ENCODE measurements at places on chromosomes 11 and 22.

DNA sequence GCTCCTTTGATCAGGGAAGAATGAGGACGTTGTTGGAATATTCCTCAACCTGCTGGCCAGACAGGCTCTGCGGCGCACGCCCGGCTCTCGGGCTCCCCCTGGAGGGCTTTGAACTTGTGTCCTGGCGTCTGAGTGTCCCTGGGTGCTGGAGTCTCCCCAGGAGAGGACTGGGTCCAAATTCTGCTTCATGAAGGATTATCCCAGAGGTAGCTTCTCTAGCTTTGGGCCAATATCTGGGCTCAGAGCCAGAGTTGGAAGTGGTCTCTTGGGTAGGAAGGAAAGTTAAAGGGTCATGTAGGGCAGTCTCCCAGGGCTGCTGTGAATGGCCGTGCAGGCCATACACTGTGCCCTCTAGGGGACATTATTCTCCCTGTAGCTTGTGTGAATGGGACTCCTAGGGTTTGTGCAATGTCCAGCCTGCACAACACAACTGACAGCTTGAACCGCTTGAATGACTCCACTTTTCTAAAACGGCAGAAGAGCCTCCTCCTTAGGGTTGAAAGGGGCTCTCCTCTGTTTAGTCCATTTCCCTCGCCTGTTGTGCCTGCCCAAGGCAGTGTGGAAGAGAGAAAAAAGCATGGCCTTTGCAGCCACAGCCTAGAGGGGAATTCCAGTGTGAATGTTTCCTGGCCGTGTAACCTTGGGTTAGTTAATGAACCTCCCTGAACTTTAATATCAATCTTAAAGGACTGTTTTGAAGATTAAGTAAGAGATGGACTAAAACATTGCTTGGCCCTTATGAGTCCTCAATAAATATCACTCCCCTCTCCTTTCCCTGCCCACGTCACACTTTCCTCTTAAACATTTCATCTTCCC lies 111.2 kb upstream of the THY1 start:
- peak; percentile 76 for DNase-seq

DNA sequence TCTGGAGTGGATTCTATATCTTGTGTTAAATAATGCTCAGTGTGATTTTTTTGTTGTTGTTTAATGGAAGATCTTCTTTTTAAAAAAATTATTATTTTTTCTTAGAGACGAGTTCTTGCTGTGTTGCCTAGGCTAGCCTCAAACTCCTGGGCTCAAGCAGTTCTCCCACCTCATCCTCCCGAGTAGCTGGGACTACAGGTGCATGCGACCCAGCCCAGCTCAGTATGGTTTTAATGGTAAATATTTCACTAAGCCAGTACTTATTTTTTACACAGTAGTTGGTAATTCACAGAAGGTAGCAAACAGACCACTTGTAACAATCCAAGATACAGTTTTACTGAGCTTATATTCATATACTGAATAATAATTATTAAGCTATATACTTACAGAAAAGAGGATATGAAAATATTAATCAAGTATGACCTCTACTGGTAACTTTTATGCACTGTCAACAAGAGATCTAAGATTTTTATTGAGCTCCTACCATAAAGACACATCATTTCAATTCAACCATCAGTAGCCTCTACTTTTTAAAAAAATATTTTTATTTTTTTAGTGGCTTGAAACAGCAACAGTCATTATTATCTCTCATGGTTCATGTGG lies 6.1 kb upstream of the CD59 start:
- DNase-seq: peak; percentile 49

DNA sequence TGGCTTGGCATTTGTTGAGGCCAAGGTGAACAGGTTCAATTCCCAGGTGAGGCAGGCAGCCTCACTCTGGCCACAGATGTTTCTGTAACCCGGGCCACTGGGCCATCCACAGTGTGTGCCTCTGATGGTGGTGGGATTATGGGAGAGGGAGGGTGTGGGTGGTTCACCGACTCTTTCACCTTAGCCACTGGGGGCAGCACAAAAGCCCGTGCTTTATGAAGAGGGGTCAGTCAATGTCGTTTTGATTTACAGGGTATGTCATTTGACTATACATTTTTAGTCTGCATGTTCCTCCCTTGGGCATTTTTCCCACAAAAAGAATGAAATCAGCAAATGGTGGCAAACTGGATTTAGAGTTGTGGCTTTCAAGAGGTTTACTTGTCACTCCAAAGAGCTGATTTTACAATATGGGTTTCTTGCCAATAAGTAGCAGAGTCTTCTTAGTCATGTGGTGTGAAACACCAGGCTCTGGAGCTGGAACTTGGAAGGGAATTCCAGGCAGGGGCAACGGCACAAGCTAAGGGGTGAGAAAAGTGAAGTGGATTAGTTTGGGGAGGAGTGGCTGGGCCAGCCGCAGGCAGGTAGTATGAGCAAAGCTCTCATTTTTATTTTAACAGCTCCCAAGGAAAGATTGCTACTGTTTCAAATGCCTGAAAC lies 217.8 kb upstream of the ZBED5 start:
- no peak for DNase-seq

DNA sequence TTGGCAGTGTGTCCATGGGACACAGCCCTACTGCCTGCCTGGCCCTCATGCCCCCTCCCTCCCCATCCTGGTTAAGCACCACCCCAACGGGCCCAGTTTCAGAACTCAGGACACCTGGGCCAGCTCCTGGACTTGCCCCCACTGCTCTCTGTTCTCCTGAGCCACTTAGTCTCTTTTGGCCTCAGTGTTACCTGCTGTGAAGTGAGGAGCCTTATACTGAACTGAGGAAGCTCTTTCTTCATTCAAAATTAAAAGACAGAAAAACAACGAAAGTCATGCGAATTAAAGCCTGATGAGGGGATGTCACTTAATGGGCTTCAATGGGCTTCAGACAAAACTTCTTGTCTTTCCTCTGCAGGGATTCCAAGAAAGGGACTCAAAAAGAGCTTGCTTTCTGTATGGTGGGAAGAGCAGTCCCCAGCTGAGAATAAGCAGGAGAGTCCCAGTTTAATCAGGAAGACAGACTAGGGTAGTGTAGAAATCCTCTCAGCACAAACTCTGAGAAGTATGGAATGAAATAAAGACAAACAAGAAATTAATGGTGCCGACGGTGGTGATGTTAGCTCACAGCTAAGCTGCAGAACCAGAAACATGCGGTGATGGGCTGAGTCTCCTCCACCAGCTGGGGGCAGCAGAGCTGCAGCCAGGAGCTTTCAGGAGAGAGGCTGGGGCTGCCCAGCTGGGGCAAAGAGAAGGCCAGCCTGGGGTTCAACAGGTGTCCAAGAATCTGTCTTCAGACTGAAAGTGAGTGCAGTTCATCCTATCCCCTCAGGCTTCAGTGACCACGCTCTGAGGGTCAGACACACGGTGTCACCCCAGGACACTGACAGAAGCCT lies 101.0 kb downstream of the GGTLC2 start:
- no peak for DNase-seq

DNA sequence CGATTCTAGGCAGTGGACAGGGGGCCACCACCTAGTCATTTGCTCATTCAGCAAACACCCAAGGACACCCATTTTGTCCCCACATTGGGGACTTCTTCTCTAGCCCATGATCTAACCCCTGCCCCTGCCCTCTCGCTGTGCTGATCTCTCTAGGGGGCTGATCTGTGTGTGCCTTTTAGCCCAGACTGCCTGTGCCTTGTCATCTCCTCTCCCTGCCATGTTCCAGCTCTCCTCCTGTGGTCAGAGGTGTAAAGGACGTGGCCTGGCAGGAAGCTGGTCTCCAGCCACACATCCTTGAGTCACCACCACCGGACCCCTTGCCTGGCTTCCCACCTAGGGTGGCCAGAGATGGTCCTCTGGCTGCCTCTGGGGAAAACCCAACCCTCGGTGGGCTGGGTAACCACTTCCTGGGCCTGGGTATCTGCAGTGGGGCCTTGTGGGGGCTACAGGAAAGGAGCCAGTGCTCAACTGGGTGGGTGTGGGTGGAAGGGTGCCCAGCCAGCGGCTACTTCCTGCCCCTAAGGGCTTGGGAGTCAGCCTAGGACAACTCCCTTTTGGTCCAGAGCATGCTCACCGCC lies 1.3 kb downstream of the CTSW start:
- no peak for DNase-seq

DNA sequence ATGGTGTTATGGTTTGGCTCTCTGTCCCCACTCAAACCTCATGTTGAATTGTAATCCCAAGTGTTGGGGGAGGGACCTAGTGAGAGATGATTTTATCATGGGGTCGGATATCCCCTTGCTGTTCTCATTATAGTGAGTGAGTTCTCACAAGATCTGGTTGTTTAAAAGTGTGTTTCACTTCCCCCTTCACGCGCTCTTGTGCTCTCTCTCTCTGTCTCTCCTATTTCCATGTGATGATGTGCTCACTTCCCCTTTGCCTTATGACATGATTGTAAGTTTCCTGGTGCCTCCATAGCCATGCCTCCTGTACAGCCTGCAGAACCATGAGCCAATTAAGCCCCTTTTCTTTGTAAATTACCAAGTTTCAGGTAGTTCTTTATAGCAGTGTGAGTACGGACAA lies 765.1 kb downstream of the KCNA4 start:
- DNase-seq: no peak

GRCh38 chr11:66080055-66080817 lies 10.2 kb downstream of the PACS1 start:
- DNase-seq: no peak

DNA sequence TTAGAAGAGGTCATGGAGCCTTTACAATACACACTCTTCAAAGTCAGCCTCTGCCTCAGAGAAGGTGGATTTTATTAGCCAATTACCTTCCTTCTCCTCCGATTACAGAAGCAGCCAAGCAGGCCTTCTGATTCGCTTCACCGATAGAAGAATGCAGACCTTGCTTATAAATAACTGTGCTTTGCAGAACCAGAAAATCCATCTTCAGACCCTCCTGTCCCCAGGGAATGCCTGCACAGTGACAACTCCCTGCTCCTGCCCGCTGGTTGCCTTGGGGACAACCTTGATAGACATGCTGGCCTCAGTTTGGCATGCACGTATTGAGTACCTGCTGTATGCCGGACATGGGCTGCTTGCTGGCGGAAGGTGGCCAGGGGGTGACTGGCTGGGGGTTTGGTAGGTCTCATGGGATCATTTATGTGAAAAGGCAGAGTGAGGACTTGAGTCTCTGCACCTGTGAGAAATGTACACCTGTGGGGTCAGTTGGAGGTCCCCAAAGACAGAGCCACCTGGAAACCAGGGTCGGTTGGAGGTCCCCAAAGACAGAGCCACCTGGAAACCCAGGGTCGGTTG lies 1238.7 kb downstream of the BRD1 start:
- no peak for DNase-seq

- DNase-seq: no peak
Measured at GRCh38 chr11:105132716-105133511, 6.7 kb downstream of the CARD18 start.

DNA sequence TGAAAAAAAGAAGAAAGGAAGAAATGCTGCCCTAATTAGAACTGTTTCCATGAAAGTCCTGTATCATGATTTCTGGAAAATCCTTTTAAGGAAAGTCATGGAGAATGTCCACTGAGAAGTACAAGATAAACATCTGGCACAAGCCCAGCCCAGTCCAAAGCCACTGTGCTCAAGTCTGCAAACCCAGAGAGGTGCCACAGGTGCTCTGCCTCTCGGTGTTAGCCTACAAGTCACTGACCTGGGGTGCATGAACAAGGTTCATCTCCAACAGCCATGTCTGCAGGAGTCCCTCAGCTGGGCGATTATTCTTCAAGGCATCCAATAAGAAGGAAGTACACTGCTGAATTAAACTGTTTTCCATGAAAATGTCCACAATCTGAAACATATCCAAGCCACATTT lies 51.1 kb upstream of the SLC25A1 start:
- no peak for DNase-seq

DNA sequence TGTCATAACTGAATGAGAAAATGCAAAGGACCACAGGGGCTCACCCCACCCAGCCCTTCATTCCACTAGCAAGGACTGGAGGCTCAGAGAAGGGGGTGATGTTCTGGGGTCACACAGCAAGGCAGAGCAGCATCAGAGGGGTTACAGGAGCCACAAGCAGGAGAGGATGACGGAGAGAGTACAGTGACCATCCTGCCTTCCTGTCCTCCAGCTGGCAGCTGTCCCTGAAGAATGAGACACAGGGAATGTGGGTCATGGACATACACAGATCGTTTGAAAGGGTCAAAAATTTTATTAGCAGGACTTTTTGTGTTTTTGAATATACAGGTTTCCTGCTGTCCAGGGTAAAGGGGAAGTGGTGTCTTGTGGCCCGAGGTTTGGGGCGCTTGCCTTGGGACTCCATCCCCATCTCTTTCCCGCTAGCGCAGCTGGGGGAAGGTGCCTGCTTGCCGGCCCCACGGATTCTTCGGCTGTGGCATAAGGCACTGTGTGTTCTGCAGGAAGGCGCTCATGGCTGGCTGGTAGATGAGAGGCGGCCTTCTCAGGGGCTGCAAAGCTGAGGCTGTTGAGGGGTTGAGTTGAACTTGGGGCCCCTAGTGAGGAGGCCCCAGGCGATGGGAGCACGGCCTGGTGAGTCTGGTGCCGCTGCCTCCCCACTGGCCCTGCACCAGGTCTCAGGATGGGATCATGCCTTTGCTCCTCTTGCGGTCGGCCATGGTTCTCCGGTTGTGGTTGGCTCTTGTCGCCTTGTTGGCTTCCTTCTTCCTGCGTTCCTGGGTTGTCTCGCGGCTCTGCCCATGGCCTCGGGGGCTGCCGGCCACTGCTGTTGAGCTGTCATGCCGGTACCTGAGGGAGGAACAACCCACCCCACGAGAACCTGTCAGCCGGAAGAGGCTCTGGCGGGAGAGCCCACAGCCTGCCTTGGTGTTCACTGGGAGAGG lies 21.4 kb downstream of the UQCR10 start:
- DNase-seq: no peak
